Stimulated activated CD8-positive, alpha-beta memory T cell treated with anti-CD3 and anti-CD28 coated beads, Interleukin-7, amount 100 ng/mL, for 48 hours (primary cell): ENCODE measurements at places on chromosomes 13 and 19.

DNA sequence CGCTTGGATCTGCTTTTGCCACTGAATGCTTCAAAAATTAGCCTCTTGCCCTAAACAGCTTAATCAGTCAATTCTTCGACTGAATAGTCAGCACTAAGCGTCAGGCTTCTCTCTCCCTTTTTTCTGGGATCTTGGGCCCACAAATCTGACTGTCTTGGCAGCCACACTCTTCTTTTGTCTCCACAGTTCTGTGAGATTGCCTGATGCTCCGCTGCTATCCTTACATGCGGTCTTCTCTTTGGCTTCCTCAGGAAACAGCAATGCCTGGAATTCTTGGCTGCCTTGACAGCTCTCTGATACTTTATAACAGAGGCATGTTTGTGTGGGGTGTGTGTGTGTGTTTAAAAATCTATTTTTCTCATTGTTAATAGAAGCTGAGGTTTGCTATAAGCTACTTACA is 32.6 kb downstream of the ERCC5 start:
- no peak for DNase-seq

- DNase-seq = no peak
Observed at GRCh38 chr19:13696839-13697238, 67.5 kb upstream of the MRI1 start.

DNA sequence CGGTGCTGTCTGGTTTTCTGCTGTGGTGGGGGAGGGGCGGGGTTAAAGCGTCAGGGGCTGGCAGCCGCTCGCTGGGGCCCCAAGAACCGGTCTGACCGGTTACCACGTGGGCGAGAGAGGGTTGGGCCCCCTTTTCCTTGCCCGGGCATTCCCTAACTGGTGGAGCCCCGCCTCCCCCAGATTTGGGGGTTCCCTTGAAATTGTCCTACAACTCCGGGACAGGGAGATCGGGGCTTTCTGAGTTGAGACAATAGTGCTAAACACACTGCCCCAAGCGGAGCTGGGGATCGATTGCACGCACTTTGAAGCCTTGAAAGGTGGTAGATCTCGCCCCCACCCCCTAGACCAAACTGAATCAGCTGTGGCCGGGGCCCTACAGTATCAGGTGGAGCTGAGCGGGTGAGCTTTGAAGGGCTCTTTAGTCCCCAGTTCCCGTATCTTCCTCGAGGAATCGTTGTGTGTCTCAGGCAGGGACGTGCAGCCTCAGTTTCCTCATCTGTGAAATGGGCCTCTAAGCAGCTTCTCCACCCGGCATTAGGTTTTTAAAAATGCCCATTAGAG is 4.8 kb downstream of the IER2 start:
- DNase-seq = no peak

- DNase-seq = no peak
Observed at GRCh38 chr13:114319441-114319913, 5.2 kb downstream of the CHAMP1 start.

GRCh38 chr19:46216612-46217011 is 12.9 kb upstream of the IGFL1 start:
- no peak for DNase-seq

GRCh38 chr19:39070888-39071287 is 13.3 kb upstream of the ACP7 start:
- DNase-seq = no peak

DNA sequence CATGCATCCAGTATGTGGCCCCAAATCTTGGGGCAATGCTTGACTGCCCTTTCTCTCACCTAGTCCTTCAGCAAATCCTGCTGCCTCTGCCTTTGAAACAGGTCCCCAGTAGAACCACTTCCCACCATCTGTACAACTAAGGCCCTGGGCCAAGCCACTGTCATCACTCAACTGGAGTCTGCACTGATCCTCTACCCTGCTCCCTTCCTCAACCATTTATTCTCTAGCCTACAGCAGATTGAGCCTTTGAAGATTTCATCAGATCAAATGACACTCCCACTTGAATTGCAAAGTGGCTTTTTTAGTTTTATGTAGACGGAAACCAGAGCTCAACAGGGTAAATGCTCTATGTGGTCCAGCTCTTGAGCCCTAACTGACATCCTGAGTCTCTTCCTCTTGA is 43.5 kb downstream of the ATP8A2 start:
- no peak for DNase-seq

- no peak for DNase-seq
Observed at GRCh38 chr13:40777809-40778175, 6.8 kb upstream of the MRPS31 start.

DNA sequence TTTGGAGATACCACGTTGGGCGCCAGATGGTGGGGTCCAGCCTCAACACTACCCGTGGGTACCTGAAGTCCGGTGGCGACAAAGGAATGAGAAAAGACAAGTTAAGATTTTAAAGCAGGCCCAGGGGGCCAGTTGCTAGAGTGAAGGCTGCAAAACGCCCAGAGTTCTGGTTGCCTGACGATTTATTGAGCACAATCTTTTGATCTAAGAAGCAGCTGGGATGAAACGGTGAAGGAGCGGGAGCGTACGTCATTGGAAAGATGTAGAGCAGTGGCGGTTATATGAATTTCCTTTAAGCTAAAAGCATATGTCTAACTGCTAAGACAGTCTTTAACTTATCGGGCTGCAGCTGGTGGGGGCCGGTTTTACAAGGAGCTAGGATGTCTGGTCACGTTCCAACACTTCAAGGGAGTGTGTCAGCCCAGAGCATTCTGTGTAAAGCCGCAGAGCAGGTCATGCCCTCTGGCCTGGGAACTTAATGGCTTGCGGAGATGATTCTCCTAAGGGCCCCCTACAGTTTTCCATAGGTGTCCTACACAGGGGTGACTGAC is 28.9 kb upstream of the EVI5L start:
- no peak for DNase-seq

DNA sequence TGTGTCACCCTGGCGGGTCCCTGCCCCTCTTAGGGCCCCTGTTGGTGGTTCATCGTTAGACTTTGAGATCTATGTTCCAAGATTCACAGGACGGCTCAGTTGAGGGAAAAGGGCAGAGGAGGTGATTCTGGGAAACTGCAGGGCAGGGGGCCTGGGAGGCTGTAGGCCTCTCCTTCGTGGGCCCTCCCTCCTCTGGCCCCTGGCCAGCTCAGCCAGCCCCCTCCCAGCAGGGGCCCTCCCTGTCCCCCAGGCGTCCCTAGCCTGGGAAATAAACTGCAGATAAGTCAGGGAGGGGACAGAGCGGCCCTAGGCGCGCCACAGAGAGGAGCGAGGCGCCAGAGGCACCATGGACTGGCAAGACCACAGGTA is 6.5 kb downstream of the HIF3A start:
- DNase-seq = no peak

DNA sequence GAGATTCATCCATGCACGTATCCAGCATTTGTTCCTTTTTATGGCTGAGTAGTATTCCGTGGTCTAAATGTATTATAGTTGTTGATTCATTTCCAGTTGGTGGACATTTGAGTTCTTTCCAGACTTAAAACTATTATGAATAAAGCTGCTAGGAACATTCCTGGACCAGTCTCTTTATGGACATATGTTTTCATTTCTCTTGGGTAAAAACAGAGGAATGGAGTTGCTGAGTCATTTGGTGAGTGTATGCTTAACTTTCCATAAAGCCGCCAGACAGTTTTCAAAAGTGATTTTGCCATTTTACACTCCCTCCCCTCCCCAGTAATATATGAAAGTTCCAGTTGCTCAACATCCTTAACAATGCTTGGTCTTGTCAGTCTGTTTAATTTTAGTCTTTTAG is 116.4 kb downstream of the TSHZ3 start:
- DNase-seq = no peak

DNA sequence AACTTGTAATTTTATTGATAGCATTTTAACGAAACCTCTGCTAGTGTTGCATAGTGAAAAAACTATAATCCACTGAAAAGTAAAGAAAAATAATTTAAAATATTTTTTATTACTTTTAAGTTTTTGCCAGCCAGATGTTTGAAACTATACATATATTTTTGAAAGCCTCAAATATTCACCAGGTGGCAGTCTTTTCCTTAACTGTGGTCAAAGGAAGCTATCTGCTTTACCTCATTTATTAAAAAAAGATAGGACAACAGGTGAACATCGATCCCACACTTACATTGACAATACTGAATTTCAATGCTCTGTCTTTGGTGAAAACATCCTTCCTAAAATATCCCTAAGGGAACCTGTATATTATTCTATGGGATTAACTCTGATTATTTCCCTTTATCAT is 100.5 kb downstream of the TRPC4 start:
- DNase-seq = no peak

- peak; percentile 85 for DNase-seq
Observed at GRCh38 chr13:60395971-60396782, 843 bp upstream of the TDRD3 start.
